HS-27A (cell line): ENCODE measurements at places on chromosomes 7 and 10.

DNA sequence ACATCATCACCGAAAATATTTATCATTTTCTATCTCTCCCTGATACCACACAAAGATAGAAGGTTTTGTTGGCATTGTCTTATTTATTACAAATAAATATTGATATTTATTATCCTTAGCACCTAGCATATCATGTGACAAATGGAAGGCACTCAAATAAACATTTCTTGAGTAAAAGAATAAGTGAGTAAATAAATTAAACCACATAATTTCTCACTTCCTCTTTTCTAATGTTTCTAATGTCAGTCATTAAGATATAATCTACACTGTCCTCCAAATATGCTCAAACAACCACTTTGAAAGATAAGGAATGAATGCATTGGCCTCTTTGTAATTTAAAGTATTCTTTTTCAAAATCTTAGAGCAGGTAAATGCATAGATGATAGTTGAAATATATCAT is 1027.8 kb upstream of the LRRTM3 start:
- DNase-seq: no peak

DNA sequence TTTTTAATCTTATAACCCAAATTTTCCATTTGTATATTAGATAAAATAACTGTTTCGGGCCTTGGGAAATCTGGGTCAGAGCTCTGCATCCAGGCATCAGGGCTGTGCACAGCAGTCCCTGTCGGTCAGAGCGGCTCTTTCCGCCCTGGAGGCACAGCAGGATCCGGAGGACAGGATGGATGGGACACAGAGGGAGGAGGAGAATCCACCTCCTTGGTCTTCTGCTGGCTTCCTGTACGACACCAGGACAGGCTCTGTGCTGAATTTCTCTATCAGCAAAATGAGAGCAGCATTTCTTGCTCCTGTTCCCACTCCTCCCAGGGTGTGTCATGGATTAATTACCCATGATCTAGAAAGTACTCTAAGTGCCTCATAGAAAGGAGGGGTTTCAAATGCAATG is 254.9 kb downstream of the SKAP2 start:
- no peak for DNase-seq

GRCh38 chr7:73899731-73900142 is 38.8 kb downstream of the TMEM270 start:
- DNase-seq: peak; percentile 83

DNA sequence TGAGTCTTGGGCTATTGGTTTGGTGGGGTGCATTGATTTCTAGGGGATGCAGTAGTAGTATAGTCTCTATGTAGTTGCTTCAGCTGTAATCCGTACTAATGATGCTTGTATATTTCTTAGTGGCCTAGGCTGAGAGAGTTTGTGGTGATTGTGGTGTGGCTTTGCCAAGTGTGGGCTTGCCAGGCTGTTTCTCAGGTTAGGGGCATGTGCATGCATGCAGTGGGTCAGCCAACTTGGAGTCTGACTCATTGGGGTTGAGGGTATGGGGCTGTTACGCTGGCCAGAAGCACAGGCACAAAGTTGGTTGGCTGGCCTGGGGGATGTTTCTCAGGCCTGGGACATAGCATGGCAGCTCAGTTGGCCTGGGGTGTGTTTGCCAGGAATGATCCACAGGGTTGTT is 25.7 kb upstream of the PLA2G12B start:
- no peak for DNase-seq

- no peak for DNase-seq
Measured at GRCh38 chr7:128262273-128263028, 21.4 kb downstream of the LEP start.

GRCh38 chr10:47378183-47378510 is 5.9 kb downstream of the ZNF488 start:
- DNase-seq: no peak

- no peak for DNase-seq
Measured at GRCh38 chr7:16646472-16647072, 591 bp downstream of the BZW2 start.

DNA sequence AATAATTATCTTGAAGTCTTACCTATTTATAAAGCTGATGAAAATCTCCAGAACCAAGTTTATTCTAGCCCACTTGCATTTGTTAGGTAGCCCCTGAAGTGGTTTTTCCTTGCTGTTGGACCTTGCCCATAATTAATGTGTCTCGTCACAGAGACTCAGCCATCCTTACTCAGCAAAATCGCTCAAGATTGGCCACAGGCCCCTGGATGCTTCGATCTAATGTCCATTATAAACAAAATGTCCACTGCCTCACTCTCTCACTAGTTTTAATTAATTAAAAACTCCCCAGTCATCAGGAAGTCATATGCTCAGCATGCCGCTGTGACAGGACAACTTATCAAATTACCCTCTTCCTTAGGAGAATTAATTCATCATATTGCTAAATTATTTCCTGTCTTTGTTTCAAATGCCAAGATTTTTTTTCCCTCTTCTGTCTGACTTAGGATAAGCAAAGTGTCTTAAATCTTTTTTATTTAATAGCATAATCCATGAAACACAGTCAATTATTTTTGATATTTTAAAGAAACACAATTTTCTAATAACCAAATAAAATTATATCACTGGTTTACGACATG is 126.8 kb upstream of the PCLO start:
- no peak for DNase-seq

GRCh38 chr10:21953585-21954057 is 49.9 kb downstream of the DNAJC1 start:
- DNase-seq: no peak

DNA sequence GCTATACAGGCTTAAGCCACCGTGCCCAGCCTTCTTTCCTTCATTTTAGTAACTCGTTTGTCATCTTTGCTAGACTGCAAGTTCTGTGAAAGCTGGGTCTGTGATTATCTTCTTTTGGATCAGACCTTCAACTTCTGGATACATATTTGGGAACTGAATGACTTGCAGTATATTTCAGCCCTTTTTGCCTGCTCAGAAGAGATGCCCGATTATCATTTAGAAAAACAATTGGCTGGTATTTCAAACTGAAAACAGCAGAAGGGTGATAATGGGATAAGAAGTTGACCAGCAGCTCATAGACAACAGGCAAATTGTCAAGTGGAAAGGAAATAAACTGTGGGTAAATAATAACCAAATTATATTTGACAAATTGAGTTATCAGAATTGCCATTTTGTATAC is 14.6 kb downstream of the RSBN1L start:
- no peak for DNase-seq

- DNase-seq: no peak
Measured at GRCh38 chr10:129728905-129729795, 234.9 kb downstream of the EBF3 start.

DNA sequence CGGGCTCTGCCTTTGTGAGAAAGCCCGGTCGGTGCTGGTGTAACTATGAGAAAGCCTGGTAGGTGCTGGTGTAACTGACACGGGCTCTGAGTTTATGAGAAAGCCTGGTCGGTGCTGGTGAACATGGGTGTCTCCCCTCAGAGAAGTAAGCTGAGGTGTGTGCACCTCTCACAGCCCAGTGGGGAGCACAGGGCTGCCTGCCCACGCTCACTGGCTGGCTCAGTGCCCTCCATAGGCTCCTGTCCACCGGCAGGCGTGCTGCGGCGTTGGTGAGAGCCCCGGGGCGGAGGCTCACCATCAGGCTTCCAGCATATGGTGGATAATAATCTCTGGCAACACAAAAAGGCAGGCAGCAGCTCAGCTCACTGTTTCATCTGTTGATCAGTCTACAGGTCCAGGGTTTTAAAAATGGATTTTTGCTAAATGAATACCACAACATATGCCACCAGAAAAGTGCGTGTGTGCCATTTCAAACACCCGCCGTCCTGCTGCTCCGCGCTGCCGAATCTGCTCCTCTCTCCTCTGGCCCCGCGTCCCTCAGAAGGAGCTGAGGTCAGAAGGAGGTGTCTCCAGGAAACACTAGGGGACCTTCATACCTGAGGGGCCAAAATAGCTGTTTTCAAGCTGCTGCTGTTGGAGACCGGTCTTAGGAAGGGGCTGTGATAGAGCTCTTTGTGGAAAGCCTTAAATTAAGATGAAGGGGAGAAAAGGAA is 365.7 kb downstream of the DNAJB6 start:
- no peak for DNase-seq

DNA sequence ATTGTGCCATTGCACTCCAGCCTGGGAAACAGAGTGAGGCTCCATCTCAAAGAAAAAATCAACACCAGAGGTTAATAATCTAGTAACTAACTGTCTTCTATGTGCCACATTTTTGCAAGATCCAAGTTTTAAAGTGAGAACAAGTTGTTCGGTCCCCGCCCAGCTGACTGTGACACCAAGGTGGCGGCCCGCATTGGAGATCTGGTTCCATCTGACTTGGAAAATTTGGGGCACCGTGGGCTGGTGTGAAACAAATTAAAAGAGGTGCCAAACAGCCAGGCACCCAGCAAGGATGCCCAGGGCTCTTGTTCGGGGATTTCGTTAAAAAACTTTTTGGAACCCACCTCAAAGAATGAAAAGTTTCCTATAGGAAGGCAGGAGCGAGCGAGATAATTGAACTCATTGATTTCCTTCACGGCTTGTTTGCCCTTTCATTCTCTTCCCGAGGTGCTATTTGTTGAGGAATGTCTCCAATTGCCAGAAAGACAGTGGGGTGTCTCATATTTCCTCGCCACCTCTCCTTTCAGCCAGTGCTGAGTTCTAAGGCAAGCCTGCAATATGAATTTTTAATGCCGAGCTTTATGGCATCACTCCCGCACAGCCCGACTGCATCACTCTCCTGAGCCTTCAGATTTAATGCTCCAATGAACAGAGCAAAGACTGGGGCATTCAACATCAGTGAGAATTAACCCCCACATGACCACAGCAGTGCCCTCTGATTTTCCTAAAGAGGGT is 156.9 kb upstream of the SH2B2 start:
- DNase-seq: no peak

GRCh38 chr7:44796034-44796503 is 412 bp upstream of the PPIA start:
- peak; percentile 38 for DNase-seq

DNA sequence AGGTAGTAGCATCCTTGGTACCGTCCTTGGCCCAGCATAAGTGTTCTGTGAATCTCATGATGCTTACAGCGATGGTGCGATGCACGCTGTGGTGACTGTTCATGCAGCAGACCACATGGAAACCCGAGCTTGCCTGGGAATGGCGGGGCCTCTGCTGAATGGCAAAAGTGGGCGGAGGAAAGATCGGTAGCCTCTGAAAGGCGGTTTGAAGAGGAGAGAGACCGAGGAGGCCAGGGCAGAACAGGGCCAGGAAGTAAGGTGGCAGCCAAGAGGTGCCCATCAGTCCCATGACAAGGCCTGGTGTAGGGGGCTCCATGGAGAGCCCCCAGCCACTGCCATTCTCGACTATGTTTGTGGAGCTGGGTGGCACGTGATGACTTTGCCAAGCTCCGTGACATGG is 33.2 kb upstream of the CNPY1 start:
- DNase-seq: no peak

DNA sequence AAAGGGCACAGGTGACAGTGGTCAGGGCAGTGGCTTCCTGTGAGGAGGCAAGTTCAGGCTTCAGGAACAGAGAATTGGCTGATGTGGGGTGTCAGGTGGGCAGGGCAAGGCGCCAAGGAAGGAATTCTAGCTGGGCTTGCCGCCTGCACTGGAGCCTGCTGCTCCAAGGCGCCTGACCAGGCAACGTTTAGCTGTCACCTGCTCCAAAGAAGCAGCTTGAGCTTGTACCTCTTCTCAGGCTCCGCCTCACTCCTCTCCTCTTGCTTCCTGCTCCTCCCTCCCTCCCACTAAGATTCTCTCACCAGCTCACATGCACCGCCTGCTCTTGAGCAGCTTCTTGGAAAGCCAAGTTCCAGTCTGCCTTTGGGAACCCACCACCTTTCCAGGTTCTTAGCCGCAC is 187.4 kb upstream of the GRB10 start:
- DNase-seq: no peak

DNA sequence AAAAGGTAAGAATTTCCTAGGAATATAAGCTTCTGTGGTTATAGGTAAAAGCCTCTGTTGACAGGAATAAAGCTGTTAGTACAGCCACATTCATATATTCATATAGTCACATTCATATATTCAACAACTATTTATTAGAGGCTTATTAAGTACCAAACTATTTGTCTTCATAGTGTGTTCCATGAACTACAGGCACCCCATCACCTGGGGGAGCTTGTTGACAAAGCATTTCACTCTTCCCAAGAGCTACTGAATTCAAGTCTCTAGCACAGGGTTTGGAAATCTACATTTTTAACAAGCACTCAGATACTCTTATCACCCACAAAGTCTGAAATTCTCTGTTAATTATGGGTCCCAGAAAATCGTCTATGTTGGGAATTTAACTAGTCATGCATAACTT is 110.6 kb downstream of the RNLS start:
- no peak for DNase-seq

- no peak for DNase-seq
Measured at GRCh38 chr7:2065528-2065927, 167.2 kb downstream of the MAD1L1 start.

DNA sequence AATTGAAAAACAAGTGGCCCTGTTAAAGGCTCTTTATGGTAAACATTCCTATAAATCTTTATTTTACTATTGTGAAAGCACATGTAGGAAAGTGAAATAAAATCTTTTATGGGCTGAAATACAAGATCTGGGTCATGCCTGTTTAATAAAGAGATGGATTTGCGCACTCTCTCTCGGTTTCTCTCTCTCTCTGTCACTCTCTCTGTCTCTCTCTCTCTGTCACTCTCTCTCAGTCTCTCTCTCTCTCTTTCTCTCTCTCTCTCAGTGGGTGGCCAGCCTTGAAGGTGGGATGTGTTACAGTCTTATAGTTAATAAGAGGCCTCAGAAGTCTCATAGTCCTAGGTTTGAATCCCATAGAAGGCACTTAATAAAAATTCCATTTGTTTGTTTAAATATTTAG is 2.4 kb downstream of the TAC1 start:
- no peak for DNase-seq

- DNase-seq: no peak
Measured at GRCh38 chr7:55191161-55191925, 172.5 kb downstream of the EGFR start.

DNA sequence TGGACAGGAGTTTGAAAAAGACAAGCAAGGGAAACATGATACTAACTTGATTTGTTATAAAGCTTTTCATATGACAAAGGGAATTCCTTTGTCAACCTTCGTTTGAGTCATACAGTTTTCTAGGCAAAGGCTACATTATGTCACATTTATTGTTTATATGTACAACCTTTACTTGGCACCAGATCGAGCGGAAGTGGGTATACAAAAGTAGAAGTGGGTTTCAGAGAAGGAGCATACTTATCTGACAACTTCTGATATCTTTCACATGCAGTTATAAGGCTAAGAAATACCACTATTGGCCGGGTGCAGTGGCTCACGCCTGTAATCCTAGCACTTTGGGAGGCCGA is 11.0 kb downstream of the STMP1 start:
- no peak for DNase-seq
